SW480 (cell line): ENCODE measurements at places on chromosomes 7 and 10.

GRCh38 chr7:145031162-145031561 is 195.3 kb upstream of the TPK1 start:
- DNase-seq, result no peak

DNA sequence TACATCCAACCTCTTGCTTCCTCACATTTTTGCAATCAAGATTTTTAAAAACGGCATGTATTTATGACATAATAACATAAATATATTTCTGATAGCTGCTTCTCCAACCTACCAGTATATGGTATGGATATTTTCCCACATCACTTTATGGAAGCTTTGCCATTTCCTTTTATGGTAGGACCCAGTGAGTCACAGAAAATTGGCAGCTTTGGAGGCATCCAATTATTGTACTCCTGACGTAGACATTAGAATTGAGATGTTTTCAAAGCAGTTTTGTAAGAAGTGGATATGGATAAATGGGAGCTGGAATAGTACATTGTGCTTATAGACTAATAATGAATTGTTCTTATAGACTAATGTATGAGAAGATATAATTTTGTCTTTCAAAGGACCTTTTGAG is 23.8 kb upstream of the BICC1 start:
- no peak for DNase-seq

- DNase-seq, result no peak
Measured at GRCh38 chr7:27103489-27104226, 1.2 kb upstream of the HOXA2 start.

DNA sequence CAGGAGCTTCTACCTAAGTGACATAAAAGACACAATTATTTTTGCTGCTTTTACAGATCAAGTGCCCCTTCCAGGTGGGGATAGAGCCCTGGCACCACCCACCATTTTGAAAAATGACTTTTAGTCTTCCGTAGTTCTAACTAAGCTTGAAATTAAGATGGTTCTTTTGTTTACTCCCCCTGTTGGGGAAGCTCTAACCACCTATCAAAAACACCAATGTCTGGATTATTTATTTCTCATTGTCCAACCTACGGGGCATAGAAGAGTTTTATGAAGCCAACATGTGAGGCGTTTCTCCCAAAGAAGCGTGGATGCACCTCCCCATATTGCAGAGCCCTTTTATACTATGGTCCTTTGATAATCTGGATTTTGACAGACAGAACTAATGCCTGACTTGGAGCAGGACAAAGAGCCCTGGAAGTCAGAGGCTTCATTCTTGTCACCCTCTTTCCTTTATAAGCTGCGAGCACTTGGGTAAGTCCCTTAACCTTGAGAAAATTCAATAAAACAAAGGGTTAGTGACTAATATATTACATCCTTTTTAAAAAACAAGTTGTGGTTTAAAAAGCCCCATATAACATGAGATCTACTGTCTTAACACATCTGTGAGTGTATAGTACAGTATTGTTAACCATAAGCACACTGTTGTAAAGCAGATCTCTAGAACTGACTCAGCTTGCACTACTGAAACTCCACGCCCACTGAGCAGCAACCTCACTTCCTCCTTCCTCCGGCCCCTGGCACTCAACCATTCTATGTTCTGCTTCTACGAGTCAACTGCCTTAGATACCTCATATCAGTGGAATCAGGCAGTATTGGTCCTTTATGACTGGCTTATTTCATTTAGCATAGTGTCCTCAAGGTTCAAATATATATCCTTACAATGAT is 67.5 kb downstream of the ATXN7L1 start:
- peak; percentile 85 for DNase-seq

DNA sequence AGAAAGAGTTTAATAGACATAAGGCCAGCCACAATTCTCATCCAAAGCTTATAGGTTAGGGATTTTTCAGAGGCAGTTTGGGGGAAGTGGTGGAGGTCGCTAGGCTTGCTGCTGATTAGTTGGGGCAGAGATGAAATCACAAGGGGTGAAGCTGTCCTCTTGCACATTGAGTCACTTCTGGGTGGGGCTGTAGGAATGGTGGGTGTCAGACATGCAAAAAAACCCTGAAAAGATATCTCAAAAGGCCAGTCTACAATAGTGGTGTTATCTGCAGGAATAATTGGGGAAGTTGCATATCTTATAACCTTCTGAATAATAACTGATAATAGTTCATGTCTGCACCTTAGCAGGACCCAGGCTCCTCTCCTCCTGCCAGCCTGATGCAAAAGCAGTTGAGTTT is 2.1 kb downstream of the FAM24B start:
- DNase-seq, result no peak

DNA sequence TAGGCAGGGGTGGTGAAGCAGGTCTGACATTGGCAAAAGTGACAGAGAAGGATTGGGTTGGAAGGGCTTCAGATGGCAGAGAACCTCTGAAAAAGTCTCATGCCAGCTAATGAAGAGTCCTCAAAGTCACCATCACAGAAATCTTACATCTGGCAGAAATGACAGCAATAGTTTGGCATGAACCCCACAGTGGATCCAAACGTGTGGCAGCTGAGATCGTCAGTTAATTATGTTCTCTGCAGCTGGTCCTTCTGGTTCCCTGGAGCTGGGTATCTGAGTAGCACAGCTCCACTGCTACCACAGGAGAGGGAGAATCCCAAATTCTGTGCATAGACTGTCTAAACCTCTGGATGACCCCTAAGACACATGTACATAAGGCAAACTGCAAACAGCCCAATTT is 73.4 kb downstream of the ALOX5 start:
- no peak for DNase-seq

DNA sequence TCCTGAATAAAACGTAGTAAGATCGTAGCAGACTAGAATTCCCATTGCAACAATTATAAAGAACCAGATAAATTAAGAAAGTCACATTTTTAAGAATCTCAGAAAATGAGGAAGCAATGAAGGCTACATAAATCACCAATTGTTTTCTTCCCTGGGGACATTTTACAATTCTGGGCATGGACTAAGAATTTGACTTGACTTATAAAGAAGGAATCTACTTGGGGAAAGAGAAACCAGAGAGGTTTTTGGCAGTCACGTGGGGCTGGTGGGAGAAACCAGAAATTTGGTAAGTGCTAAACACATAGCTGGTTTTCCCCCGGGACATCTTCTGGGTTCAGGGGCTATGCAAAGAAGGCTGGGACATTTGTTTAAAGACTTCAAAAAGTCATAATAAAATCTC is 109.8 kb upstream of the IL6 start:
- no peak for DNase-seq

- DNase-seq, result no peak
Measured at GRCh38 chr7:29369909-29370488, 175.4 kb downstream of the CHN2 start.

GRCh38 chr7:6307762-6308161 is 35.3 kb upstream of the CYTH3 start:
- DNase-seq, result no peak

DNA sequence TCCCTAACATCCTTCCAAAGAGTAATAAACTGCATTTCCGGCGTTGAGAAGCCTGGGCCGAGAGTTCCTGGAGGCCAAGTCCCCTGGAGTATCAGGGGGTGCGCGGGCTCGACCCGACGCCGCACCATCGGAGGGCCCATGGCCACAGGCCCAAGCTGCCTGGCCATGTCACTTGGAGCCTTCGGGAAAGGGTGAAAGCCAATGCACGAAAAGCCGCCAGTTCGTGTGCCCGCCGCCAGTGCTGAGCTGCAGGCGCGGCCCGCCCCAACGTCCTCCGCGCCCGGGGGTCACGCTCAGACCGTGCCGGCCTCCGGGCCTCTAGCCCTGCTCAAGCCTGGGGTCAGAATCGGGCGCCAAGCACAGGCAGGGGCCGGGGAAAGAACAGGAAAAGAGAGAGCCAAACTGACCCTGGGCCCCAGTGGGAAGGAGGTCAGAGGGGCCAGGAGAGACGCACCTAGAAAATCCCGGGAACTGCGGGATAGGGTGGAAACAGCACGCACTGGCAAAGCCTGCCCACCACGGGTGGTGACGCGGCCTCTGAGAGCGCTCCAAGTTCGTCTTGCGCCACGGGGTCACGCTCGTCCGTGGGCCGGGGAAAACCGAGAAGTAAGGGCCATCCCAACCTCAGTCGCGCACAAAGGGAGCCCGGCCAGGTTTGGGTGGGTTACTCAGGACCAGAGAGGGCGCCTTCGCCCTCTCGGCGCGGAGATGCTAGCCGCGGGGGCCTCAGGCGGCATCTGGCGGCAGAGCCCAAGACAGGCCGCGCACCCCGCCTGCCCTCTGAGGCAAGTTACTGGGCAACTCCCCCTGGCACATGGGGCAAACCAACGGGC is 4.2 kb upstream of the EBF3 start:
- no peak for DNase-seq

GRCh38 chr10:80487421-80487785 is 33.3 kb downstream of the TSPAN14 start:
- no peak for DNase-seq

GRCh38 chr7:149869867-149870266 is 3.9 kb upstream of the ATP6V0E2 start:
- no peak for DNase-seq

GRCh38 chr10:43402880-43403452 is 6.0 kb downstream of the HNRNPF start:
- no peak for DNase-seq

- no peak for DNase-seq
Measured at GRCh38 chr7:105228555-105228954, 160.2 kb downstream of the SRPK2 start.

- no peak for DNase-seq
Measured at GRCh38 chr10:121694327-121694965, 96.2 kb upstream of the FGFR2 start.

- DNase-seq, result peak; percentile 60
Measured at GRCh38 chr7:131522325-131522930, 34.0 kb downstream of the PODXL start.
